Suprapubic skin (tissue), 4 donors: ENCODE measurements at places on chromosomes 11 and 22. TPM values are rescaled to one million over a fixed set of nuclear protein-coding genes. Genes with fewer than 3 reads are reported as not detected.

PKNOX2 gene
- total RNA-seq, result 2.8 TPM

TRIM5 gene
- total RNA-seq, result 12.3 TPM

HOATZ gene
- total RNA-seq, result not detected

TAGLN gene
- 190 TPM for total RNA-seq

PIWIL4 gene
- 0.91 TPM for total RNA-seq

SF3B2 gene
- 117 TPM for total RNA-seq

KCNQ1 gene
- 2.2 TPM for total RNA-seq

AQP11 gene
- total RNA-seq, result 0.76 TPM

ZDHHC8 gene
- 37.1 TPM for total RNA-seq

THY1 gene
- 4.5 TPM for total RNA-seq

ARHGAP32 gene
- total RNA-seq, result 63.6 TPM

OR5M3 gene
- total RNA-seq, result not detected
